ENCODE measurements at places on chromosomes 6 and 20.
A peak's percentile ranks its signal among the peaks of the same experiment; 100 is the strongest.

DNA sequence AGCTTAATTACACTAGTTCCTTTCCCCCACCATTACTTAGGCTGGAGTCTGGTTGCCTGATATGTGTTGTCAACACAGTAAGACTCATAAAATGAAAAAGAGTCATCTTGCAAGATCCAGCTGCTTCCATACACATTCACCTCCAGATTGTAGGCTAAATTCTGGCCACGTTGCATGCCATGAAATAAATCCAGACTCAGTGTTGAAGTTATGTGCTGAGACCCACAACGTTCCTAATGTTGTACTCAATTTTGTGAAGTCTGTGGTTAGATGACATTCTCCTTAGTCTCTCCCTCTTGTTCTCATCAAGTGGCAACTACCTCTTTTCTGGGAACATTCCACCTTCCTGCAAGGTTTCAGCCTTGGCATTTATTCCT lies 212.3 kb downstream of the LMBRD1 start:
- DNase-seq = no peak

- DNase-seq = peak; percentile 43
These were observed 9.5 kb upstream of the PNRC1 start for GRCh38 chr6:89071036-89071435.

DNA sequence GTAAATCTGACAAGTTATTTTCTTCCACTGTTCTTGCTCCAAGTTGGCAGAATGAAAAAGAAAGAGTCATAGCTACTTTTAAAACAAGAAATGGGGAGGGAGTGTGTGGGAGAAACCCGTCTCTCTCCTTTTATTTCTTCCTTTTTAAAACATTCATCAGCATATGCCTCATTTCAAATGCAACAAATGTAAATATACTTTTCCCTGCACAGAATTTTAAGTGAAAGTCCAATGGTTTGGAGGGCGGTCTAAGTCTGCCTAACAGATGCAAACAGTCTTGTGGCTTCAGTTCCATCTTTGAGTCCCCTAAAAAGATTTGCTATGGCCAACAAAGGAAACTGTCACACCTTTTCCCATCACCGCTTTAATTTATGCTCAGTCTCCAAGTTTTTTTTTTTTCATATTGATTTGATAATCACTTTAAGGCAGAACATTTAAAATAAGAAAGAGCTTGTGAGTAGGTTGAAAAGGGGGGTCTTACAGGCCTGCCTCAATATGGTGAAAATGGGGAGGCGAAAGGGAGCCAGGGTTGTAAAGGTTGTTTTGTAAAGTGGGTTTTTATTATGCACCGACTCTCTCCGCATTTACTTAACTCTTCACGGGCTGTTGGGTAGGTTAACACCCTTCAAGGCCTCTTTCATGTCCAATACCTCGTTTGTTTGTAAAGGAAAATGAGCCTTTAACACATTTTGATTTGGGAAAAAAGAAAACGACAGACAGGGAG lies 4.6 kb downstream of the TFAP2D start:
- no peak for DNase-seq

GRCh38 chr20:43840382-43841070 lies 74.1 kb upstream of the TOX2 start:
- DNase-seq = peak; percentile 38

DNA sequence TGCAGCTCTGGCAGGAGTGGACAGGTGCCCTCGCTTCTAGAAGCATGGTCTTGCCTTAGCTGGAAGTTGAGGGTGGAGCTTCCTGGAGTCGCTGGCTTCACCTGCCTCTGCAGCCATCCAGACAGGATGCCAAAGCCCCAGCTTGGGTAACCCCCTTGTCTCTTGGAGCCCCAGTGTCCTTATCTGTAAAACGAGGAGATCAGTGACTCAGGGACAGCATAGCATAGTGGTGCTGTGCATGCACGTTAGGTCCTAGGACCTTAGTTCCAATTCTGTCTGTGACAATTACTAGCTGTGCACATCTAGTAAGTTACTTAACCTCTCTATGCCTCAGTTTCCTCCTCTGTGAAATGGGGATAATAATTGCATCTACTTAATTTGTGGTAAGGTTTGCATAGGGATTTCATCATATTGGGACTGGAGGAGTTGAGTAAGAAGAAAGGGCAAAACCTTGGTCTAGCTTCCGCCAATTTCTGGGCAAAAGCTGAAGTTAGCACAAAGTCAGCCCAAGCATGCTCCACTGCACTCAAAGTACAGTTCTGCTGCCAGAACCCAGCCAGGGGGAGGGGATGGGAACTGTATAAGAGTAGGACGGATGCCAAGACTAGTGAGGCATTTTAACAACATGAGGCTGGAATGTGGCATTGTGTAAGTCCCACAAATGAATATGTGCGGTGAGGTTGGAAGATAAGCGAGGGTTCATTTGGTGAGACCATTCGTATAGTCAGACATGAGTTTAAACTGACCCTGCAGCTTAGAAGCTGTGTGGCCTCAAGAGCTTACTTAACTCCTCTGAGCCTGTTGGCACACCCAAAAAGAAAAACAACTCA lies 24.5 kb downstream of the TOX2 start:
- no peak for DNase-seq

DNA sequence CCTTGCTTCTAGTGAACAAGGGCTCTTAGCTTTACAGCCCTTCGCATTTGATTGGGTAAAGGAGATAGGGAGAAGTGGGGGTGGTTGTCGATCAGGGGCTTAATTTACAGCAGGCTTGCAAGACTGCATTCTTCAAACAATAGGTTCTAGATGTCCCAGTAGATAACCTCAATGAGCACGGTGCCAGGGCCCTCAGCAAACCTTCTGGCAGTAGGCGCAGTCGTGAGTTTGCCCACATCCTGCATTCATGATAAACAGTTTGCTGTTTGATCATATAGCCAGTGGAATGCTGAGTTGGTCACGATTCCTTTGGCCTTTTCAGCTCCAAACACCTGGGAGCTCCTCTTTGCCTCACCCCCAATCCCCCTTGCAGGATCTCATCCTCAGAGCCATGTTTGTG lies 27.5 kb downstream of the SUN5 start:
- DNase-seq = no peak

DNA sequence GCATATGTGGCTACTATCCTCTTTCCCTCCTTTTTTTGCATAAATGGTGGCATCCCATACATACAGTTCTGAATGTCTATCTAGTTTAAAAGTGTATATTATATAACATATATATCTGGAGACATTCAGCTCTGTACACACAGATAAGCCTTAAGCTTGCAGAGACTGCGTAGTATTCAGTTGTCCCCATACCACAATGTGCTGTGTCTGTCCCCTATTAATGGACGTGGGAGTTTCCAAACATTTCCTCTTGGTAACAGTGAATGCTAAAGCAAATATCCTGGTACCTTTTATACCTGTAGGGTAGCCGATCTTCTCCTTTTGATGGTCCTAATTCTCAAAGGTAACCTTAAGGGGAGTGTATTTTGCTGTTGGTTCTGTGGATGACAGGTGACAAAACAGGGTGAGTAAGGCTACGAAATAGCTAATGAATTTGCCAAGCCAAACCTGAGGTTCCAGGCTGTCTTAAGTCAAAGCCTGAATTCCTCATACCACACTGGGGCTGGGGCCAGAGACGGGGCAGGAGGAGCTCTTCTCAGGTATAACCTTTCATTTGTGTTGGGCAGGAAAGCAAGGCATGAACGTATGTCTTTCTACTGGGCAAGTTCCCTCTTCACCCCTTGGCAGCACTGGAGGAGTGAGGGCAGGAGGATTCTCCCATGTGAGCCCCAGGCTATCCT lies 7.8 kb upstream of the C2 start:
- DNase-seq = no peak

Measured in HuH-7.5 (cell line).